ENCODE measurements at places on chromosomes 2 and 18.

GRCh38 chr2:138081225-138082073 lies 117.2 kb downstream of the HNMT start:
- DNase-seq: no peak

- DNase-seq: no peak
These were observed 193.0 kb upstream of the THSD7B start for GRCh38 chr2:136572335-136572734.

DNA sequence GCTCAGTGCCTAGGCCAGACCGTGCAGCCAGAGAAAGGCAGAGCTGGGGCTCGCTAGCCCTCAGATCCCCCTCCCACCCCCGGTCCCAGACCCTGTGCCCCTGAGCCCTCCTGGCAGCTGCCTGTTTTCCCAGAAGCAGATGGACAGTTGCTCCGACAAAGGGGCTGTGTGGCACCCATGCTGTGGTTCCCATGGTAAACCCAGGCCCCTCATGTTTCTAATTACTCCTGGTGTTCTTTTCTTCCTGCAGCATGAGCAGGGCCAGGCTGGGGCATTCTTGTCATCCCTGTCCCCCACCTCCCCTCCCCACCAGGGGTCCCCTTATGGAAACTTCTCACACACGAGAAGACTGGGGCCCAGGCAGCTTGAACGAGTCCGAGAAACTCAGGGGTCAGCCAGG lies 269.6 kb downstream of the HAUS1 start:
- no peak for DNase-seq

DNA sequence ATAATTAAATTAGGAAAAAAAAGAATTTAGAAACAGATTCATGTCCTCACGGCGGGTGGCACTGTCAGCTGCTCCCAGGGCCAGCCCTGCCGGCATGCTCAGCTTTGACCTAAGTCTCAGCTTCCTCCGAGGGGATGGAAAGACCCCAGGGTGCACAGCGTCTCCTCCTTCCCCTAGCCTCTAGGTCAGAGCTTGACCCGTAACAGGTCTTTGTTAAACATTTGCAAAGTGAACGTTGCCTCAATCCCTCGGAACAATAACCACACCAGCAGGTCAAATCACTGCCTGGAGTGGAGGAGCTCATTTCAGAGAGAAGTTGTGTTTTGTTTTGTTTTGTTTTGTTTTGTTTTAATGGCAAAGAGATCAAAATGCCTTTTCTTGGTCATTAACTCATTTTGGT lies 171.3 kb downstream of the TMEM18 start:
- no peak for DNase-seq

DNA sequence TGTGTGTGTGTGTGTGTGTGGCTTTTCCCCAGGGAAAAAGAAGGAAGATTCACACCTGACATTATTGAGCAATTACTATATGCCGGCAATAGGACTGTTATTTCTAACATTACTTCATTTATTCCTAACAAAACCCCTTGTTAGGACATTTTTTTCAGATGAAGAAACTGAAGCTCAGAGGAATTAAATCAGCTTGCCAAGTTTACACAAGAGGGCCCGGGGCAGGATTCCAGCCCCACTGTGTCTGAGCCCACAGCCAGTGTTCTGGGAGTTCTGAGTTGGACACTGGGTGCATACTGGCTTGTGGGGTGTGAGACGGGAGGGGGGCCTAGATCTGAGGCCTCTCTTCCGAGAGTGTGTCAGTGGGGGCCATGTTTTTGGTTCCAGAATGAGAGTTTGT lies 9.9 kb downstream of the TOGARAM2 start:
- no peak for DNase-seq

GRCh38 chr2:188609321-188610049 lies 317.8 kb downstream of the GULP1 start:
- peak; percentile 25 for DNase-seq

DNA sequence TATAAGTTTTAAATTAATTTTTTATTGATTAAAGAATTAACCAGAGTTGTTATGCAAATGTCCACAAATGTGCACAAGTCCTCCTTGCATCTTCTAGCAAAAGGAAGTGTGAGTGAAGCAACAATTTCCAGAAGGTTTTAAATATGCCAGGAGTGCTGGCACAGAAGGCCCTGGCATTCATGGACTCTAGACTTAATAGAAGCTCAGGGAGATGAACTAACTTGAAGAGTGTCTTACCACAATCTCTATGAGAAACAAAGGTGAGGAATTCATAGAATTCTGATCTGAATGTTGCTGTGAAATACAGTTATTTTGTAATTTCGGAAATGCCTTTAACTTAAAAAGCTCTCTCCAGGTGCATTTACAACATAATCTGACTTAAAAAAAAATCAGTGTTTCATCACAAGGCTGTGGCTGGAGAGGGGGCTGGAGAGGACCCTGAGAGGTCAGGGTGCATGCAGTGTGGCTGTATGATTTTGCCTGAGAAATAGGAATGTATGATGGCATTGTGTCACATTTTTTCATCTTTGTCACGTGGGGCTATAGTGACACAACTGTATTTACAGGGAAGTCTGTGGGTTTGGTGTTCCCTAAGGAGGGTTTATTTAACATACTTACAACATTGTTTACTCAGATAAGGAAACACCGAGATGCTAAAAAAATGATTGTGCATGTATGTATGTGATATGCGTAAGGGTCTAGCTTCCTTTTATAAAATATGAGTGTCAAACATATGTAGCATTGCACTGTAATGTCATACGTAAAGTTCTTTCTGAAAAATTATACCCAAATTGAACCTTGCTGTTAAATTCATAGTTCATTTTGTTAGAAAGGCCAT lies 66.2 kb downstream of the MAP4K4 start:
- no peak for DNase-seq

DNA sequence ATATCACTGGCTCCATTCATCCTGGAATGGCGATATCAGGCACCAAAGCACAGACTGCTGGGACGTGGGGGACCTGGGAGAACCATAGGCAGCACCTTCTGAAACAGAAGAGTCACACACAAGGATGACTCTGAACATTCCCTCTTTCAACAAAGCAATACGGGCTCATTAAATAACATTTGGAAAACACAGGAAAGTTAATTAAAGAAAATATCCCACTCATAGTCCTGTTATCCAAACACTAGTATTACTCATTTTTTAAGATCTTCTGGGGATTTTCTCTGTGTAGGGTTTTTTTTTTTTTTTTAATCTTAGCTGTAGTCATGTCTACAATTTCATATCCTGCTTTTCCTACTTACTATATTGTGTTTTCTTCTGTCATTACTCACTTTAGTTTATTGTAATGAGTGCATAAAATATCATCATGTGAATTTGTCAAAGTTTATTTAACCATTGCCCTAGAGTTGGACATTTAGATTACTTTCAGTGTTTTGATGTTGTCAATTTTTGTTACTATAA lies 70.0 kb upstream of the SP3 start:
- DNase-seq: no peak

GRCh38 chr18:45169610-45170009 lies 445.7 kb upstream of the SLC14A2 start:
- DNase-seq: peak; percentile 94

- no peak for DNase-seq
These were observed 1.8 kb downstream of the THNSL2 start for GRCh38 chr2:88171966-88172365.

All from foreskin fibroblast (primary cell).